Transverse colon (tissue), 4 donors: ENCODE measurements at places on chromosomes 2 and 18. TPM values are rescaled to one million over a fixed set of nuclear protein-coding genes. Genes with fewer than 3 reads are reported as not detected.
A peak's percentile ranks its signal among the peaks of the same experiment; 100 is the strongest.

DNA sequence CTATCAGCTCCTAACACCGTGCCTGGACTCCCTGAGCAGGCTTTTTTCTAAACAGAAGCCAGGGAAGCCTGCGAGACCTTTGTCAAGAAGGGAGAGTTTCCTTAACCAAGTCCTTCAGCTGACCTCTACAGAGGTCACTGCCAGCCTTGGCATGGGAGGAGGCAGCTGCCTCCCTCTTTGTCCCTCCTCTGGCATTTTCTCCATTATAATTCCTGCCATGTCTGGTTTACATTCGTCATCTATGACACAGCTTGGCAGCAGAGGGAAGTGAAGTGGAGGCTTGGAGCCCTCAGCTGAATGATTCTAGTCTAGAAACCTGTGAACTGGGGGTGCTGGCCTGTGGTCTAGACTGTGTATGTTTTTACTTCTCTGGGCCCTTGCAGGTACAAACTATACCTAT, 22.5 kb downstream of the LIPG start:
- DNase-seq, result no peak

DNA sequence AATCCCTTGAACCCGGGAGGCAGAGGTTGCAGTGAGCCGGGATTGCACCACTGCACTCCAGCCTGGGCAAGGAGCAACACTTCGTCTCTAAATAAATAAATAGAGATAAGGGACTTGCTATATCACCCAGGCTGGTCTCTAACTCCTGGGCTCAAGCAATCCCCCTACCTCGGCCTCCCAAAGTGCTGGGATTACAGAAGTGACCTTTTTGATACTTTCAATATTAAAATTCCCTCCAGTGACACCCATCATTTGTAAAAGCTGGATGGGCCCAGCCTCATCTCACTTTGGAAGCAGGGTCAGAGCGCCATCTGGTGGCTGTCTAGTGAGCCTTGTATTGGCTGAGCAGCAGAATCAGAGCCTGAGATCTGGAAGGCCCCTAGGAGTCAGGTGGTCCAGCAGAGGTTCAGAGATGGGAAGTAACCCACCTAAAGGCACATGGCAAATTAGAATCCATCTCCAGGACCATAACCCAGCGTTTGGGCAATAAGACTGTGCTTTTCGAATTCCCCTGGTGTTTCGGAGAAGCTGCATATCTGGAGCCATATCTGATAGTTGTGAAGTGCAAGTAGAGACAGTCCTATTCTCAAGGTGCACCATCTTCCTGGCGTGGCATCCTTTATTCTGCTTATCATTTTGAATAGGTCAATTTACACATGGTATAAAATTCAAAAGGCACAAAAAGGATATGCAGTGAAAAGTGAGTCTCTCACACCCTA, 18.3 kb upstream of the SLC35F6 start:
- DNase-seq, result peak; percentile 85

DNA sequence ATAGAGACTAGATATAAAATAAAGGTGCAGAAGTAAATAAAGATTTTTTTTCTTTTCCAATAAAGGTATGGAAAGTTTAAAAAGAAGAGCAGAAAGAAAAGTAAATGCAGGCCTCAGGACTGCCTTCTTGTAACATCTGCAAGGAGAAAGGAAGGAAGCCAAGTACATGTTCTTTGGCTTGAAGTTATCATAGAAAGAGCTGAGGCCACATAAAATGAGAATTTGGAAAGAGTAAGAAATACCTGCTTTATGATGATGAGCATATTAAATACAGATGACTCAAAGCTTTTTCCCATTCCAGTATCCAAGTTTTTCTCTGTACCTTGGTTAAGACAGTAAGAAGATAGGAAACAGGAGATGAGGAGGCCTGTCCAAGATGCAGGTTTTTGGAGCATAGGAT, 25.3 kb upstream of the UBE2E3 start:
- DNase-seq, result no peak

DNA sequence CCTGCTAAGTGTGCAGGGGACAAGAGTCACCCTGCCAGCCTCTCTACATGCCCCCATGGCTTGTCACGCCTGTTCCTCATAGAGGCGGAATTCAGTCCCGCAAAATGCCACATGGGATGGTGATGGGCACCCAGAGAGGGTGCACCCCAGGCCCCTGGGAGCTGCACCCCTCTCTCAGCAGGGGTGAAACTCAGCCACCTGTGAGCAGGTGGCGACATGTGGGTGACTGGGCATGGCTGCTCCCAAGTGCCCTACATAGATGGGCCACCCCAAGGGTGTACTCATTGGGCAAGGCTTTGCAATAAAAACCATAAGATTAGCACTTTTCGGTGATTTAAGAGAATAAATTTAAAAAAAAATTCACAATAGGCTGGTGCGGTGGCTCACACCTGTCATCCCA, 6.3 kb downstream of the HS6ST1 start:
- DNase-seq, result no peak

DNA sequence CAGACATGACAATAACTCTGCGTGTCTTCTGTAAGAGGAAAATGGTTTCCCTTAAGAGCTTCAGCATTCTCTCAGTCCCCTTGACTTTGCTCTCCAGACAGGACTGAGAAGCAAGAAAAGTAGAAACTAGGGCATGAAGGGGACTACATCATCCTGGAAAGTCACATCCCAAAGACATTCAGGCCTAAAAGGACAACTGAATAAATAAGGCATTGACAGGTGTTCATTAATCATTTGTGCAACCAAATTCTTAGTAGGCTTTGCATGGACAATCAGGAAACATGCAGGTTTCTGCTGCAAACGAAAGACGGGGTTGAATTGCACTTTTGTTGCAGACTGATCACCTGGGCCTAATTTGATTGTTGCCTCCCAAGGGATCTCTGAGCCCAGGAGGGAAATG, 1.2 kb upstream of the SGPP2 start:
- DNase-seq, result no peak

DNA sequence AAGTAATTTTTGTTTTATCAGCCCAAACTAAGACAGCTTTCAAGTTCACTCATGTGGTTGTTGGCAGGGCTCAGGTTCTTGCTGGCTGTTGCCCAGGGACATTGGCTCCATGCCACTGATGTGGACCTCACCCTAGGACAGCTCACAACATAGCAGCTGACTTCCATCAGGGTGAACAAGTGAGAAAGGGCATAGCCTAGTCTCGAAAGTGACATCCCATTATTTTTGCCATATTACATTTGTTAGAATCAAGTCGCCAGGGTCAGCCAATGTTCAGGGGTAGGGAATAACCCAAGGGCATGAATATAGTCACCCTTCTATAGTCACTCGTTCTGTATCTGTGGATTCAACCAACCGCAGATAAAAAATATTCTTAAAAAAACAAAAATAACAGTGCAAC, 10.7 kb upstream of the CWC22 start:
- no peak for DNase-seq

- no peak for DNase-seq
Measured at GRCh38 chr2:62663411-62663810, 42.1 kb upstream of the EHBP1 start.

DNA sequence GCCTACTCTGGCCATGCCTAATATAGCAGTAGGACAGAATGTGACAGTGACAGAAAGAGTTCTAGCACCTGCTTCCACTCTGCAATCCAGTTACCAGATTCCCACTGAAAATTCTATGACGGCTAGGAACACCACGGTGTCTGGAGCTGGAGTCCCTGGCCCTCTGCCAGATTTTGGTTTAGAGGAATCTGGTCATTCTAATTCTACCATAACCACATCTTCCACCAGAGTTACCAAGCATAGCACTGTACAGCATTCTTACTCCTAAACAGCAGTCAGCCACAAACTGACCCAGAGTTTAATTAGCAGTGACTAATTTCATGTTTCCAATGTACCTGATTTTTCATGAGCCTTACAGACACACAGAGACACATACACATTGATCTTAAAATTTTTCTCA, 45.2 kb upstream of the TTR start:
- DNase-seq, result no peak

DNA sequence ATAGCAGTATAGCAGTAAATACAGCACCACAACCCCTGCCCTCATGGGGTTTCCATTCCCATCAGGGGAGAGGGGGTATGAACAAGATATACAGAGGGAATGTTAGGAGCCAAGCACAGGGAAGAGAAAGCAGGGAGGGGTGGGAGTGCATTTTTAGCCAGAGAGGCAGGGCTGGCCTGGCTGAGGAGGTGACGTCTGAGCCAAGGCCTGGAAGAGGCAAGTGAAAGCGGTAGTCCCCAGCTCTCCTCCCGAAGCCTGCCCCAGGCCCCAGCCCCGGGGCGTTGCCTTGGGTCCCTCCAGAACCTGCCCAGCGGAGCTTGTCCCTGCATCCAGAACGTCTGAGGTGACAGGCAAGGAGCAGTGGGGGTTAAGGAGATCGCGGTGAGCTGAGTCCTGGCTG, 45.1 kb upstream of the FOSL2 start:
- no peak for DNase-seq

DNA sequence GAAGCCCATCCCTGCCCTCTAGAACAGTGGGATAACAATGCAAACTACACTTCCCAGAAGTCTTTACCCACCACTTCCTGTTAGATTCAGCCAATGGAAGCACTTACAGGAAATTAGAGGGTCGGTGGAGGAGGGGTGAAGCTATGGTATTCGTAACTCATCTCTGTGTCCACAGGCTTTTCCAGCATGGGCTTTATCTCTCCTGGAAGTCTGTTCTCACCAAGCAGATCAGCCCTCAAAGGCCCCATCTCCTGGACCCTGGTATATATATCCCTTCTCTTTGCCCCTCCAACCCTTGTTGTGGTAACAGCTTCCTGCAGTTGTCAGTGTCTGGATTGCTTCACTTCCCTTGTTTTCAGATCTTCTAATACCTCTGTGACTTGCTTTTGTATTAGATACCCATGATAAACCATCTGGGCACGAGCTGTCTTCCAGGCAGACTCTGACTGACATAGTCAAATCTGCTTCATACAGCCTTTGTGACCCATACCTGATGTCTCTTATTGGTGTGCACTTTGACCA, 475.0 kb upstream of the POU3F3 start:
- DNase-seq, result peak; percentile 12

DNA sequence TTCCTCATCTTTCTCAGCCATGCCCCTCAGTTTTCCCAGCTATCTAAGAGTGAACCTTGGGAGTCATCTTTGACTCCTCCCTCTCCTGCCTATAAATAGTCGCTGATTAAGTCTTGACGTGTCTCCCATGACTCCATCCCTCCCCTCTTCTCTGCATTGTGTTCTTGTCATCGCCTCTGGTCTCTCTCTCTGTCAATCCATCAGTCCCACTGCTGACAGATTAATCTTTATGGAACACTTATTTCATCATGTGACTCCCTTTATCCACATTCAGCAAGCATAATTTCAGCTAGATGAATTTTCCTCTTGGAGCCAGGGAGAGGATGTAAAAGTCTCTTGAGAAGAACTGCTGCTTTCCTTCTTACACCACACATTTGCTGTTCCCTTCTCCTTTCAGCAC, 9.4 kb downstream of the ADAM23 start:
- no peak for DNase-seq

- DNase-seq, result no peak
Measured at GRCh38 chr2:206443735-206444527, 599 bp downstream of the ADAM23 start.

GRCh38 chr18:77160515-77160914, 27.9 kb upstream of the MBP start:
- DNase-seq, result no peak

GRCh38 chr2:68849579-68850030, 21.6 kb downstream of the BMP10 start:
- DNase-seq, result no peak

- DNase-seq, result peak; percentile 39
Measured at GRCh38 chr2:5691985-5692529, at the start of gene SOX11. TSS of gene SOX11 (plus strand) at chr2:5692384. CDS start at chr2:5692722, 338 bp downstream.

DNA sequence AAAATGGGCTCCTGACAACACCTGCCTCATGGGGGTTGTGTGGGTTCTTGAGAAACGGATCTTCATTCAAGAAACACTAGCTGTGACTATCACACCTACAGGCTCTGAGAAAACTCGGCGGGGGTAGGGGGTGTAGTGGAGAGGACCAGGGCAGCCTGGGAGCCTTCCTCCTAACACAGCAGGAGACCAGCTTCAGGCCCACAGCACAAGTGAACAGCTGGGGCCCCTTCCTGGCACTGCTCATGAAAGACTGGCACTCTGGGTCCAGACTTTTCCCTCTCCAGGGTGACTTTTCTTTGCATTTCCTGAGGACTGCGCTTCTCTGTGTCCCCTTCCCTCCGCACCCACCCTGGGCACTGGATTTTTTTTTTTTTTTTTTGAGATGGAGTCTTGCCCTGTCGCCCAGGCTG, 7.2 kb upstream of the SEMA4C start:
- DNase-seq, result no peak

- peak; percentile 13 for DNase-seq
Measured at GRCh38 chr2:226995625-226996041, 159.8 kb downstream of the RHBDD1 start.

GRCh38 chr2:236675526-236675925, 105.9 kb downstream of the ACKR3 start:
- no peak for DNase-seq

DNA sequence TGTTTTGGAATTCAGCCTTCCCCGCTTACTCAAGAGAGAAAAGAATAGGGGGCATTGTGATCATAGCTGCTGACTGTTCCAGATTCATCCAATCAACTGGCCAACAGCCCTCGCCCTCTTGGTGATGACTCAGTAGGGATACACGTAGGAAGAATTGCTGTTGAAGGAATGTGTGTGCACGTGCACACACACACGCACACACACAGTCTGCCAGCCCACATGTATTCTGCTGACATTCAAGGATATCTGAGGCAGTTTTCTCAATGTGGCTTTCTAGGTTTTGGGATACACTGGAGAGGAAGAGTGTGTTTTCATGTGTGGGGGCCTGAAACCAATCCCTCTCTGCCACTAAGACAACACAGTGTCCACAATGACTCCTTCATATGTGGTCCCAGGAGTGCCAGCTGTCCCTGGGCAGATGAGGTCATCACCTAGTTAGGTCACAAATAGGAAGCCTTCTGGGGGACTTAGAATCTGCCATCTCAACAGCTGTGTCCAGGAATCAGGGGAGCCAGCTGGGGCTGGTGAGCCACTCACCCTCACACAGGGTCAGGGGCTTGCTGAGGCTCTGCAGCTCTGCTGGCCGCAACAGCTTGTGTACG, 352.6 kb downstream of the SS18 start:
- DNase-seq, result no peak

DNA sequence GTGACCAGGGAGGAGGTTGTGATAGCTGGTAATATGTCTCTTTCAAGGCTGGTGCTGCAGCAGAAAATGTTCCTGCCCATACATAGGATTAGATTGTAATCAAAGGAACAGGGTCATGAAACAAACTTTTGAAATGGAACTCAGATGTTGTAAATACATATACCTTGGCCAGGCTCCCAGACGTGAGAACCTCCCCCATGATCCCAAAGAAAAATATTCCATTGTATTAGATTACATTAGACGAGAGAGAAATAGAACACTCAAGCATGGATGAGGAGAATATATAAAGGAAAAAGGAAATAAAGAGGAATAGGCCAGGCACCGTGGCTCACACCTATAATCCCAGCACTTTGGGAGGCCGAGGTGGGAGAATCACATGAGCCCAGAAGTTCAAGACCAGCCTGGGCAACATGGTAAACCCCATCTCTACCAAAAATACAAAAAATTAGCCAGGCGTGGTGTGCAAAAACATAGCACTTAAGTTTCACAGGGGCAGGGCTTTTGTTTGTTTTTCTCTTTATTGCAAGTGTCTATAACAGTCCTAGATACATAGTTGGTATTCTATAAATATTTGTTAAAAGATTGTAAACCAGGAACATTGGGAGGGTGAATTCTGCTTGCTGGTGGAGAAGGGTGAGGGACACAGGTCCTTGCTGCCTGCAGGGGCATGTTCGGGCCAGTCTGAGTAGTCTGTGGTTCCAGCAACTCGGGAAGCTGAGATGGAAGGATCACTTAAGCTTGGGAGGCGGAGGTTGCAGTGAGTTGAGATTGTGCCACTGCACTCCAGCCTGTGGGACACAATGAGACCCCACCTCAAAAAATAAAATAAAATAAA, 52.8 kb downstream of the RPL37A start:
- DNase-seq, result peak; percentile 51

Gene CHRND
- not detected for total RNA-seq

Gene SERPINB8
- total RNA-seq, result 15.7 TPM

Gene KIF1A
- 3.4 TPM for total RNA-seq
